ENCODE measurements at places on chromosomes 12 and 14.

DNA sequence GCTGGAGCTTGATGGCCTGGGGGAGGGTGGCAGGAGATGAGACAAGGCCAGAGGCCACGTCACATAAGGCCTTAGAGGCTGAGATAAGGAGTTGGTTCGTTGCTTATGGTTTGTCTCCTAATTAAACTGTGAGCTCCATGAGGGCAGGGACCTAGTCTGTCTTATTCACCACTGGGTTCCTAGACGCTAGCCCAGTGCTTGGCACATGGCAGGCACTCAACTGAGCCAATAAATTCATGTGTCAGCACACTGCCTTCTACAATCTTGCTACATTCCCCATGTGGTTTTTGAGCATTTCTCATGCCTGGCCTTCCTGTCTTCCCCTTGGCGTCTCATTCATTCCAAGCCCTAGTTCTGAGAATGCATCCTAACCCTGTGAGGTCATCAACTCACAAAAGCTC is 92.5 kb upstream of the MED13L start:
- peak; percentile 72 for DNase-seq

- no peak for DNase-seq
Measured at GRCh38 chr14:68015356-68016254, 196.0 kb downstream of the RAD51B start.

- peak; percentile 62 for DNase-seq
Measured at GRCh38 chr14:75259510-75259855, 19.1 kb upstream of the FOS start.

DNA sequence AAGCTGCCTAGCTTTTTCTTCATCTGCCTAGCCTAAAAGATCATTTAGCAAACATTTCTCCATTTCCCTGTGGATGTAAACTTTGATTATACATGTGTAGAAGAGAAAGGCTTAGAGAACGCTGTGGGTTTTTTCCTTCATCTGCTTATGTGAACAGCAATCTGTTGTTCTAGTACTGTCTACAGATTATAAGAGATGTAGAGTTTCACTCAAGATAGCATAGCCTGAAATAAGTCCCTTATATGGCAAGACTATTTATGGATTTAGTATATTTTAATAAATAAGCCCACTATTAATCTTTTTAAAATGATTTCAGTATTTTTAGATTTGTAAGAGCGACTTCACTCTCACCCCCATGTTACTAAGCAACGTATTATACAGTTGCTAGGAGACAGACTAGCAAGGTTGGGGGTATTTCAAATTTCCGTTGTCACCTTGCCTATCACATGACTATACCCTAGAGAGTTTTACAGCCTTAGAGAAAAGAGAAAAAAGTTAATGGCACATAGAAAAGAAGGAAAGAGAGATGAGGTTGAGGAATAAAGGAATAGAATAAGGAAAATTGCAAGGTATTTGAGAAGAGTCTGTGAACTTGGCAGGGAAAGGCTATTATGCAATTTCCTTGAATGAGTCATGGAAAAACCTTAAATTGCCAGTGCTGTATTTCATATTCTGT is 12.2 kb upstream of the TUBA1A start:
- DNase-seq: peak; percentile 94

- peak; percentile 74 for DNase-seq
Measured at GRCh38 chr12:31369712-31370521, 44.0 kb upstream of the SINHCAF start.

DNA sequence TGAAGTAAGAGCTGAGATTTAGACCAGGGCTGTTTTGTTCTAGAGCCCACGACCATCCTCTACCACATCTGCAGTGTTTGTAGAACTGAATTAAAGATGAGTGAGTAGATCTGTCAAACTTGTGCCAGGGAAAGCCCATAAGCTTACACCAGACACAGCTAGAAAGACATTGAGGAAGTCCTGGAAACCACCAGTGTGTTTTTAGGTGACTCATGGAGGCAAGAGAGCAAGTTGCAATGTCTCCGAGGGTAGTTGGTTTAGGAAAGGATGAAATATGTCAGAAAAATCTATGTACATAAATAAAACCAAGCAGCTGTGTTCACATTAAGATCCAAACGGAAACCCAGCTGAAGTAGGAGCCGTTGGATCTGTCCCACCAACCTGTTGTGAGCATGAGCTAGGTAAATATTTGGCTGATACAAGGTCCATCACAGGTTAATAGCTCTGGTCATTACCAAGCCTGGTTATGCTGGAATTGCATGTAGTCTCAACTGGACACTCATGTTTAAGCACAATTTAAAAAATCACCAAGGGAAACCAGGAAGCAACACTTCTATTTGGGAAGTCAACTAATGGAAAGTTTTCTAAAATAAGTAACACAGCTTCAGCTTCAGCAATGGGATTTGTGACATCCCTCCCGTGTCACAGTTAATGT is 49.9 kb upstream of the PLEKHG3 start:
- DNase-seq: peak; percentile 74
